ENCODE measurements at places on chromosomes 5 and 9.

GRCh38 chr9:69877852-69878514 lies 57.4 kb downstream of the CFAP95 start:
- no peak for DNase-seq

DNA sequence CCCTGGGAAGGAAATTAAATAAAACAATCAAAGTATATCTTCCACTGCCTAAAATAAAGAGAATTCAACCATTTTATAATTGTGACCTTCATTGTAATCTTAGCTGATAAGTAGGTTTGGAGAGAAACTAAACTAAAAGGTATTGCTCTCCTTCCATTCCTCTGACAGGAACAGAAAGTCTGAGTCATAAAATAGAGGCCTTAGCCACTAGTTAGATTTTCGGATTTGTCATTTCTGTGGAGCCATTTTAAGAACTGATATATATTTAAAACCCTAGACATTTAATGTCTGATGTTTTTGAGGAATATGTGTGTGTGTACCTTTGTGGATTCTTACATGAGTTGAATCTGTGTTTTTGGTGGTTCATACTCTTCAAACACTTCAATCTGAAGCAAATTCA lies 11.8 kb upstream of the TMC1 start:
- DNase-seq = no peak

DNA sequence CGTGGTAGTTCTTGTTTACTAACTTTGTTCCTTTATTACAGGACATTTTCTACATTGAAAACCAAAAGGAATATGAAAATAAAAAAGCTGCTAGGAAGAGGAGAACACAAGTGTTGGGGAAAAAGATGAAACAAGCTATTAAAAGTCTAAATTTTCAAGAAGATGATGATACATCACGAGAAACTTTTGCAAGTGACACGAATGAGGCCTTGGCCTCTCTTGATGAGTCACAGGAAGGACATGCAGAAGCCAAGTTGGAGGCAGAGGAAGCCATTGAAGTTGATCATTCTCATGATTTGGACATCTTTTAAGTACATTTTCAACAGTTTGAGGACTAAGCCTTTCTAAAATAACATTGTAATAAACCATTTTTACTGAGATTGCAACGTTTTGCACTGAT lies 23.8 kb downstream of the PHAX start:
- no peak for DNase-seq

DNA sequence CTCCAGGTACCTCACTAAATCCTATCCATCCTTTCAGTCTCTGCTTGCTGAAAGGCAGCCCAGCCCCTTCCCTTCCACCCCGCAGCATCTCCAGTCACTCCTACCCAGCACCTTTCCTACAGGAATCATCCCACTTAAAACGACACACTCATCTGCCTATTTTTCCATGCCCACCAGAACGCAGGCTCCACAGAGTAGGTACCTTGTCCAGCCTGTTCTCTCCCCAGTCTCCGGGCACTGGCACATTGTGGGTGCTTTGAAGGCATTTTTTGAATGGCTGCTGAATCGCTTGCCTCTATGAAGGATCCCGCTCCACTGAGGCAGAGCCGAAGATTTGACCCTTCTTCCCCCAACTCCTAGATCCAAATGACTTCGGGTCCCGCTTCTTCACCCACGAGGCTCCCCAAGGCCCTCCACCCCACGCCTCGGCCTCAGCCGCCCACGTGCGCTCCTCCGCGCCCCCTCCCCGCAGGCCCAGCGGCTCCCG lies 15.6 kb downstream of the LHX6 start:
- DNase-seq = no peak

GRCh38 chr9:24459953-24460352 lies 85.7 kb downstream of the IZUMO3 start:
- no peak for DNase-seq

GRCh38 chr9:129333617-129334104 lies 155.6 kb upstream of the IER5L start:
- no peak for DNase-seq

- no peak for DNase-seq
These were observed 101.2 kb downstream of the NLN start for GRCh38 chr5:65823204-65823603.

DNA sequence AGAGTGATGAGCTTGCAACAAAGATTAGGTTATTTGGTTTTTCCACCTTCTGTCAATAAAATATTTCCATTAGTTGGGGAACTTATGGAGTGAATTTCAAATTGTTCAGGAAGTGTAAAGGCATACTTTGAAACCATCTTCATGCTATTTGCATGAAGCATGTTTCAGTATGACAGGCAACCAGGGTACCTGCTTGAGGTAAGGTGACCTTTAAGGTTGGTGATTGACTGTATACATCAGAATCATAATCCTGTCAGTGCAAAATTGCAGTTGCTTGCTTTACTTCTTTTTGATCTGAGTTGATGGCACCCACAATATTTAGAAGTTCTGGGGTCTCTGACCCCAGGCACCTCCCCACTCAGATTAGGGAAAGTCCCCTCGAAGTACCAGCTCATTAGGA lies 26.0 kb upstream of the TMEM171 start:
- DNase-seq = no peak

- DNase-seq = no peak
These were observed 8.8 kb downstream of the ATP10B start for GRCh38 chr5:160843240-160843639.

- no peak for DNase-seq
These were observed 45.0 kb downstream of the GOLPH3 start for GRCh38 chr5:32129074-32129598.

GRCh38 chr5:172052450-172053236 lies 46.2 kb upstream of the FBXW11 start:
- DNase-seq = no peak

DNA sequence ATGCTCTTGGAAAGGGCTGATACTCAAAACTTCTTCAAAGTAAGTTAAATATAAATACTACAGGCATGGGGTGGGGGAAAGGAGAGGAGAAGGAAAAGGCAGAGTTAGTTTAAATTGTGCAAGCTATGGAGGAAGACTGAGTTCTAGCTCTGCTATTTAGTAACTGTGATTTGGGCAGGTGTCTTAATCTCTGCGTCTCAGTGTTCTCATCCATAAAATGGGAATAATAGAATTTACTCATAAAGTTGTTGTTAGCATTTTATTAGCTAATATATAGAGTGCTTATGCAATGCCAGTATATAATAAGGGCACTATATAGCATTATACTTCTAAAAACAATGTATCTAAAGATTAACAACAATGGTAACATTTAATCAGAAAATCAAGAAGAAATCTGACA lies 12.7 kb upstream of the PURA start:
- no peak for DNase-seq

DNA sequence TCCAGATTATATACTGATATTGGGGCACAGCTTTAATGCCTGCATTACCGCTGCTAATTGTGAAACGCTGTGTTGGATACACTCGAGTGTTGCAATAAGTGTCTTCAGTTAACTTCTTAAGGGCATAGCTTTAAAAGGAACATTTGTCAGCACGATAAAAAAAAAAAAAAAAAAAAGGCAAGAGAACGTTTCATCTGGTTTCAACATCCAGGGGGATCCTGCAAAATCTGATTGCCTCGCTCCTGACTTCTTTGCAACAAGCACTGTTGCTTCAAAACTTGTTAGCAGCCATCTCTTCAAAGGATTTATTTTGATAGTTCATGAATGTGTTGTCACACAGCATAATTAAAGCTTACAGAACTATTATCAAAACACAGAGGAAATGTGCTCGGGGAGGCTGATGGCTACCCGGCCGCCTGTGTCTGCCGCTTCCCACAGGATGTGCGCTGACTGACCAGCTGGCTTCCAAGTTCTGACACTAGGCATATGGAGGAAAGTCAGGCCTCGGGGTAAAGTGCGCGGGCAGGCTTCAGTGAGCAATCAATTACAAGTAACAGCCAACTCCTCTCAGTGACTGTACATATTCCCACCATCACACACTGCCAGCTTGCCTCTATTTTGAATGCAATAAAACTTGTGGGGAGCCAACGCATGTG lies 77.7 kb downstream of the EBF1 start:
- DNase-seq = no peak

- DNase-seq = no peak
These were observed 77.3 kb upstream of the SLC1A3 start for GRCh38 chr5:36529142-36529541.

- DNase-seq = no peak
These were observed 75.9 kb downstream of the DAP start for GRCh38 chr5:10685115-10685521.

DNA sequence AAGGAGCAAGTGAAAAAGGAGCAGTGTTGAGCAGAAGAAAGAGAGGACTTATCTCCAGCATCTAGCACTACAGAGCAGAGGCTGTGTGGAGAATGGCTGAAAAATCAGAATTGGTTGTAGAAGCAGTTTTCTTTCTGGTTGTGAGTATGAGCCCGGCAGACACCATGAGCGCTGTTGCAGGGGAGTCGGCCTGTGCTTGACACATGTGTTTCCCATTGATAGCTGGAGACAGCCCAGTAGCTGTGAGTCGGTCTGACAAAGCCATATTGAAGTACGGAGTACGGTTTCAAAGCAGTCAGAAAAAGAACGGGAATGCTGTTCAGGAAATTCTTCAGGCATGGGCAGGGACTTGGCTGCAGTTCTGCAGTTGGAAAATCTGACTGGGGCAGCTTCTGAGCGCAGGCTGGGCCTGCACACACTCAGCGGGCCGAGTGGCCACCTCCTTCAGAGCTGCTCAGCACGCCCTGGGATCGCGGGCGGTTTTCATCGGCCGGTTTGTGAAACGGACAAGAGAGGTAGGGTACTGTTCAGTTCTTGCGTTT lies at the start of gene SGCD:
Gene SGCD, plus strand, starts transcription at position 447 of the 542 bp plus-strand sequence.
- DNase-seq = no peak

GRCh38 chr9:32411753-32412152 lies 27.3 kb downstream of the ACO1 start:
- DNase-seq = no peak
